ENCODE measurements at places on chromosomes 12 and 14.

GRCh38 chr12:73863546-73863945 lies 674.1 kb upstream of the ATXN7L3B start:
- DNase-seq = no peak

DNA sequence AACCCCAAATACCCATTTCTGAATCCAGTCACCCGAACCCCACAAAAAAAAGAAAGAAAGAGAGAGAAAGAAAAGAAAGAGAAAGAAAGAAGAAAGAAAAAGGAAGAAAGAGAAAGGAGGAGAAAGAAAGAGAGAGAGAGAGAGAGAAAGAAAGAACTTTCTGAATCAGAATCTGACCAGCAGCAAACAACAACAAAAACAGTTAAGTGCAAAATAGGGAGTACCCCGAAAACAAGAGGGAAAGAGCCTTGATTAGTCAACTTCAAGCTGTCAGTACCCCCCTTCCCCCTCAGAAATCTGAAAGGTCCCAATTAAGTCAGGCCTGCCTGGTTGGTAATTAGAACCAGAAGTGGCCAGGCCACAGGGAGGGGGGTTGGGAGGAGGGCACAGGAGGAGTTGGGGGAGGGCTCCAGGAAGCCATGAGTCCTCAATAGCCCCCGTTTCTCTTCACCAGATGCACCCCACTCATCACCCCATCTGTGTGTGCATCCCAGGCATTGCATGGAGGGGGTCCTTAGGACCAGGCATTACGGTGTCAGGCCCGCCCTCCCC lies 9.8 kb downstream of the RARG start:
- no peak for DNase-seq

DNA sequence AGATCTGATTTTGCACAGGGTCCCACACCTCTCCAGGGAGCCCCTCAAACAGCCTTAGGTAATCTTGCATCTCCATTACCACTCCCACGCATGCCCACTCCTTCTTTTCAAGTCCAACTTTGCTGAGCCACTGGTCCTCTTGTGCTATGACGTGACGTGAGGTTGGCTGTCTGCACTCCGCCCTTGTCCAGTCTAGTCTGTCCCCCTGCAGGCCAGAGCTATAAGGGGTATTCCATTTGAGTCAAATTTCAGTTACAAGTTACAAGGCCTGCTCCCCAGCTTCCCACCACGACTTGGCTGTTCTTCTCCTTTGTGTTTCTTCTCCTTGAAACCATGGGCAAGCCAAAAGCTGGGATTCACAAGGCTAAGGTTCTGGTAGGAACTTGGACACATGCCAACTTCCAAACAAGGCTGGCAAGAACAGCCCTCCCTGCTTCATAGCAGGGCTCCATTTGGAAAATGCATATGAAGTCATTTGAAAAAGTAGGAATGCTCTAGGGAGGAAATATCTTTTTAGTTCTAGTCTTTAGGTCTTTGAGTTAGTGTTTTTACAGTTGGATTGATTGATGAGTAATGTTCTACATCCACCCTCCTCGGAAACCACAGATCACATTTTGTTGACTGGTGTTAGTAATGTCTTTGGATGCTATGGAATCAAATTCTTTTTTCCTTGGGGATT lies 49.1 kb downstream of the KCNA1 start:
- DNase-seq = no peak

DNA sequence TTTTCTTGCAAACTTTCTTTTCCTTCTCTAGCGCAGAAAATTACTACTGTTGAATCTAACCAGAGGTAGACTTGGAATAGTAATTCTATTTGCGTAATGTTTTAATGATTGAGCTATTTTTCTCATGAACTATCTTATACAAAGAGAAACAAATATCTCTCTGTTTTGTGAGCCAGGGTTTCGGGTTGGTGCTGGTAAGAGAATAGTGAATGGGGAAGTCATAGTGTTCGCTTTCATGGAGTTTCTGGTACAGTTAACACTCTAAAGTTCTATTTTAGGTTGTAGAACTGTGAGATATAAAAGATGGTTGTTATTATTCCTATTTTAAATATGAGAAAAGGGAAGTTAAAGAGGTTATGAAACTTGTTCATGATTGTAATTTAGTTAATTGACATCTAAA lies 6.6 kb downstream of the CLEC1B start:
- DNase-seq = no peak

DNA sequence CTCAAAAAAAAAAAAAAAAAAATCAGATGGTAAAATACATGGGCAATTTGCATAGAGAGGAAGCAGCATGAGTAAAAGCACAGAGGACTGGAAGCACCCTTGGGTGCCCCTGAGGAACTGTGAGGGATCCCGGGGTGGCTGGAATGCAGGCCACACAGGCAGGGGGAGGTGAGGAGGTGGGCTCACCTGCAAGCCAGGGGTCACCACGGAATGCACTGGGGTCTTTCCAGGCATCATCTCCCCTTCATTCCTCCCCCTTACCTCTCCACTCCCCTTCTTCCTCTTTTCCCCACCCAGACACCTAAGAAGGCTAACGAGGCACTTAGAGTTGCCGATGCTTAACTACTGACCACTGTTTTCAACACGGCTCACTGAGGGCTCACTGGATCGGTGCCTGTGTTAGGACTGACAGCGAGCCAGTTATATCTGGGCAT lies 14.4 kb upstream of the HIP1R start:
- no peak for DNase-seq

GRCh38 chr12:47711448-47711847 lies 5.6 kb upstream of the RPAP3 start:
- DNase-seq = no peak

DNA sequence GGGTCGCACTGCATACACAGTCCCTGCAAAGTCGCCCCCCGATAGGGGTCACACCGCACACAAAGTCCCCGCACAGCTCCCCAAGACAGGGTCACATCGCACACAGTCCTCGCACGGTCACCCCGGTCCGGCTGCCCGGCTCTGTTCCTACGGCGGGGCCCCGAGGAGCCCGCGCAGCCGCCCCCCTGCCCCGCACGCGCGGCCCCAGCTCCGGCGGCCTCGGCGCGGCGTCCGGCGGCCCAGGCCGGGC lies 300 bp downstream of the SSH1 start:
- DNase-seq = no peak

- no peak for DNase-seq
Measured at GRCh38 chr14:55901291-55901690, 216.9 kb upstream of the PELI2 start.

DNA sequence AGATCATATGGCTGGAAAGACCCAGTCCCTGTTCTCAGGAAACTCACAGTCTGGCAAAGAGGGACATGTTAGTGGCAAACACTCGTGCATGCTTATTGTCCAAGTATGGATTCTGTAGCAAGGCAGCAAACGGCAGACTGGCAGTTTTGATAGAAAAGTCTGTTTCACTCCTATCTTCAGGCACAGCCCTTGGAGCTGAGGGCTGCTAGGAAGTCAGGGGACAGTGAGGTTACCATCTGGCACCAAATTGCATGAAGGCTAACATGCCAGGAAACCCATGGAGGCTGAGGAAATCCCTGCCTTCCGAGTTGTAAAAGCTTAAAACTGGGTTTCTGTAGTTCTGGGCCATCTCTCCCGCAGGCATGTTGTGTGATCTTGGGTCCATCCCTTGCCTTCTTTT lies 32.9 kb downstream of the CALM1 start:
- peak; percentile 92 for DNase-seq

DNA sequence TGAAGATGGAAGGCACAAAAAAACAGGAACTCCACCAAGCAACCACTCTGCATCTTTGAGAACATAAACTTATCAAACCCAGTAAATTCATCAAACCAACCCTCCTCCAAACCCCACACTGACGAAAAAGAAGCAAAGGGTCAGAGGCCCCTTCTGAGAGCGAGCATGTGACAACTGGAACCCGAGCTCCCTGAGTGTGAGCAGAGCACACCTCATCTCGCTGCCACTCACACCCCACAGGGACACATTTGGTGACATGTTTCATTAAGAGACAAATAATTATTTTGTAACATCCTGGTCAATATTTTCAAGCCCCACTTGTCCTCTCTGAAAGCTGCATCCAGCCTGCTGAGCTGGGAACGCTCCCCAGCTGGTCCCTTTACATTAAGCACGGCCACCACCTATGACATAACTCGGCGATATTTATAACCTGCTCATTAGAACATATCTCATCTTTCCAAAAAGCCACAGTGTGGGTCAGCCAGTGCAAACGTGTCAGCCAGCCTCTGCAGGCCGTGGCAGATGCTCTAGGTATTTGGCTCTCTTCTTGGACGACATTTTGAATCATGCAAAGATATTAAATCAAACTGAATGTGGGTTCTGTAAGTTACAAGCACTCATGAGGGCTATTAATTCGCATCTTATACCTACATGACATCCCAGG lies 120.1 kb downstream of the TTC7B start:
- DNase-seq = peak; percentile 50

DNA sequence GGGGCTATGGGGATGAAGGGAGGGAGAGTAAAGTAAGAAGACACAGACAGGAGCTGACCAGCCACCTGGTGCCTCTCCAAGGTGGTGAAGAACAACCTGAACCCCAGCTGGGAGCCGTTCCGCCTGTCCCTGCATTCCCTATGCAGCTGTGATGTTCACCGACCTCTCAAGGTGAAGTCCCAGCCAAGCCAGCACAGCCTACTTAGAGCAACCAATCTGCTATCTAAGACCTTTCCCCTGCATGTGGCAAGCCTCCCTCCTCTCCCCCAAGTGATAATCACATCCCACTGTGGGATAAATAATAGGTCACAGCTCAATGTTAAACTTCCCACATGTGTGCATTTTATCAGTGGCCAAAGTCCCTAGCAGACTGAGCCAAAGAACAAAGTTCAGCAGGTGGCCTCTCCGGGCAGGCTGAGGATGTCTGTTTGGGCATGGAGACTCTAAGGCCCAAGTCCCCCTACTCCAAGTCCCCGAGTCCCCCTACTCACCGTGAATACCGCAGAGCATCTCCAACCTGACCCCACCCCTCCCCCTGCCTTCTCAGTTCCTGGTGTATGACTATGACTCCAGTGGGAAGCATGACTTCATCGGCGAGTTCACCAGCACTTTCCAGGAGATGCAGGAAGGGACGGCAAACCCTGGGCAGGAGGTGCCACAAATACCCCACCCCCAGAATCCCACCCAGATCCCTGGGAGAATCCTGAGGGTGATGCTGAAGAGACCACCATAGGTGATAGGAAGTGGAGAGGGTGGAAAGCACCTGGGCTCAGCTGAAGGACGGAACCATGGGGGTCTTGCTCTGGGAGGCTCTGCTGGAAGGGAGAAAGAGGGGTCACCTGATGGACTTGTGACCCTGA lies 3.5 kb downstream of the CPNE6 start:
- DNase-seq = no peak

DNA sequence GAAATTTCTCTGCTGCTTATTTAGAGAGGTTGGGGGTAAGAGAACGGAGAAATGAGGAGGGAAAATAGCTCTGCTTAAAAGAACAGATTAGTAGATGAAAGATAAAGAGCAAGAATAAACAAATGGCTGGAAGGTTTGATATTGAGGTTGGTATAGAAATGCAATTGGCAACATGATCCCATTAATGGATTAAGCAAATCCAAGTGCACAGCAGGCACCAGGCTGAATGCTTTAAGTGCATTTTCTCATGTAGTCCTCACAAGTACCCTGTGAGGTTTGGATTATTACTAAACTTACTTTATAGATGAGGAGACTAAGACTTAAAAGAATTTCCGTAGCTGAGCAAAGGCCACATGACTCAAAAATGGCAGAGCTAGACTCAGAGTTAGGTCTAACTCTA lies 76.9 kb upstream of the ATF1 start:
- no peak for DNase-seq

- DNase-seq = no peak
Measured at GRCh38 chr14:104431929-104432541, 147.5 kb upstream of the C14orf180 start.

- DNase-seq = no peak
Measured at GRCh38 chr14:85313560-85314207, 216.3 kb upstream of the FLRT2 start.

DNA sequence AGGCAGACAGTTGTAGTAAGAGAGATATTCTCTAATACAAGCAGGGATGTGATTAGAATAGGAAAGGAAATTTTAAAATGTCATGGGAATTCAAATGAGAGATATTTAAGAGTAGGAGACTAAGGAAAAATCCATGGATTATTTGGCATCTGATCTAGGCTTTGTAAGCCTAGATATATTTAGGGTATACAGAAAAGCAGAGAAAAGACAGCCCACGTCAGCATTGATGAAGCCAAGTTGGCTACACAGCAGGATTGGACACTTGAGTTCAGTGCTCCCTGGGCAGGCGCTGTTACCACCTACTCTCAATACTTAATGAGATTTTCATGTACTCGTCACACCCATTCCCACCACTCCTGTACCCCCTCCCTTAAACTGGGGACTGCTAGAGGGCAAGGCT lies 1.7 kb upstream of the KCNJ8 start:
- DNase-seq = no peak

DNA sequence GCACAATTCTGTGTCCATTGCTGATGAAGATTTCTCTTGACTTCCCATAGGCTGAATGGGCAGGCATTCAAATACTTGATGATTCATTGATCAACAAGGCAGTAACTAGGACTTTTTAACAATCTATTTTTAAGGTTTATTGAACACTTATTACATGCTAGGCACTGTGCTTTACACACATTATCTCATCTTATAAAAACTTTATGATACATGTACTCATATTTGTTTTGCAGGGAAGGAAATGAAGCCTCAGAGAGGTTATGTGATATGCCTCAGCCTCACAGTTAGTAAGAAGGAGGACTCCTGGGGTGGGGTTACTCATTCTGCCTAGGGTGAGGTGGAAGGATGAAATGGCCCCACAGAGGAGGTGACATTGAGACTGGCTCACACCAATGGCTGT lies 12.9 kb upstream of the EMP1 start:
- no peak for DNase-seq

DNA sequence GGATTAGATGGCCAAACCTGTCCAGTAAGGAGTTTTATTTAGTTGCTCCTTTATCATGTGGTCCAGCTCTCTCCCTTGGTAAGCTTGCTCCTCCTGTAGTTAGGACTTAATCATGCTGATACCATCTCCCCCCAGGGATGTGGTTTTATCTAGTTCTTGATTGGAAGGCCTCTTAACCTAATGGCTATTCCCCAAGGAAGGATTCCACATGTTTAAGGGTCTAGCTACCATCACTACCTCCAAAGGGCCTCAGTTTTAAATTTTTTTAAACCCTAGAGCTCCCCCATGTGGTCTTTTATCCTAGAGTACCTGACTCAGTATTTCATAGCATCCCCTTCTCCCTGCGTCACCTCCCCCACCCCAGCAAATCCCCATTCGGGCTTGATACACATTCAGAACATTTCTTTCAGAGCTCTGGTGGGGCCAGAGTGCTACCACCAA lies 22.5 kb downstream of the MAP3K12 start:
- DNase-seq = peak; percentile 69

DNA sequence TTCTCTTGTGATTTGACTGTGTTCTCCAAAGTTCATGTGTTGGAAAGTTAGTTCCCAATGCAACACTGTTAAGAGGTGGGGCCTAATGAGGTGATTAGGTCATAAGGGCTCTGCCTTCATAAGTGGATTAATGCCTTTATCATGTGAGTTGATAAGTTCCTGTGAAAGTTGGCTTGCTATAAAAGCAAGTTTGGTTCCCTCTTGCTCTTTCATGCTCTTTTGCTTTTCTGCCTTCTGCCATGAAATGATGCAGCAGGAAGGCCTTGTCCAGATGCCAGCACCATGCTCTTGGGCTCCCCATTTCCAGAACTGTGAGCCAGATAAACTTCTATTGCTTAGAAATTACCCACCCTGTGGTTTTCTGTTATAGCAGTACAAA lies 41.9 kb downstream of the SLC16A7 start:
- no peak for DNase-seq

- DNase-seq = no peak
Measured at GRCh38 chr12:57762463-57762862, 4.4 kb downstream of the CYP27B1 start.
